Heart right ventricle (tissue), 16 donors: ENCODE measurements at places on chromosomes 11 and 22. TPM values are rescaled to one million over a fixed set of nuclear protein-coding genes. Genes with fewer than 3 reads are reported as not detected.

TMEM191B gene
- polyA plus RNA-seq, result not detected

ADORA2A gene
- polyA plus RNA-seq, result 4.9 TPM

POLA2 gene
- polyA plus RNA-seq, result 9.4 TPM

OR51B5 gene
- polyA plus RNA-seq, result not detected

ACRV1 gene
- not detected for polyA plus RNA-seq

SULT4A1 gene
- polyA plus RNA-seq, result 0.25 TPM

PANX2 gene
- 0.07 TPM for polyA plus RNA-seq

NLRP6 gene
- 0.09 TPM for polyA plus RNA-seq

POU2AF2 gene
- not detected for polyA plus RNA-seq

MOV10L1 gene
- 0.37 TPM for polyA plus RNA-seq
